Activated CD8-positive, alpha-beta memory T cell treated with anti-CD3 and anti-CD28 coated beads, Interleukin-2, amount 50 U/mL, for 4 hours (primary cell): ENCODE measurements at places on chromosomes 7 and 10.

DNA sequence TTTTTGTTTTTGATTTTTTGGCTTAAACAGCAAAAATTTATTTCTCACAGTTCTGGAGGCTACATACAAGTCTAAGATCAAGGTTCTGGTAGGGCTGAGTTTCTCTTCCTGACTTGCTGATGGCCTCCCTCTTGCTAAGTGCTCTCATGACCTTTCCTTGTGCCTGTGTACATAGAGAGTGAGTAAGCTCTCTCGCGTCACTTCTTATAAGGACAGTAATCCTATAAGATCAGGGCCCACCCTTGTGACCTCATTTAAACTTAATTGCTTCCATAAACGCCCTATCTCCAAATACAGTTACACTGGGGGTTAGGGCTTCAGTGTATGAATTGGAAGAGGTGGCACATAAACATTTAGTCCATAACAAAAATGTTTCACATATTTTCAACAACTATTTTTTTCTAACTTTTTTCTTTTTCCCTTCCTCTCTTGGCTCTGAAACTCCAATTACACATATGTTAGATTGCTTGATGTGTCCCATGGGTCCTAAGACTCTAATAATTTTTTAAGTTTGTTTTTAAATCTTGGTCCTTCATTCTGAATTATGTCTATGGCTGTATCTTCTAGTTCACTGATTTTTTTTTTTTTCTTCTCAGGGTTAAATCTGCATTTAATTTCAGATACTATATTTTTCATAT, 149.8 kb downstream of the HBP1 start:
- no peak for DNase-seq

GRCh38 chr7:158975526-158976467, 119.4 kb downstream of the DYNC2I1 start:
- no peak for DNase-seq

DNA sequence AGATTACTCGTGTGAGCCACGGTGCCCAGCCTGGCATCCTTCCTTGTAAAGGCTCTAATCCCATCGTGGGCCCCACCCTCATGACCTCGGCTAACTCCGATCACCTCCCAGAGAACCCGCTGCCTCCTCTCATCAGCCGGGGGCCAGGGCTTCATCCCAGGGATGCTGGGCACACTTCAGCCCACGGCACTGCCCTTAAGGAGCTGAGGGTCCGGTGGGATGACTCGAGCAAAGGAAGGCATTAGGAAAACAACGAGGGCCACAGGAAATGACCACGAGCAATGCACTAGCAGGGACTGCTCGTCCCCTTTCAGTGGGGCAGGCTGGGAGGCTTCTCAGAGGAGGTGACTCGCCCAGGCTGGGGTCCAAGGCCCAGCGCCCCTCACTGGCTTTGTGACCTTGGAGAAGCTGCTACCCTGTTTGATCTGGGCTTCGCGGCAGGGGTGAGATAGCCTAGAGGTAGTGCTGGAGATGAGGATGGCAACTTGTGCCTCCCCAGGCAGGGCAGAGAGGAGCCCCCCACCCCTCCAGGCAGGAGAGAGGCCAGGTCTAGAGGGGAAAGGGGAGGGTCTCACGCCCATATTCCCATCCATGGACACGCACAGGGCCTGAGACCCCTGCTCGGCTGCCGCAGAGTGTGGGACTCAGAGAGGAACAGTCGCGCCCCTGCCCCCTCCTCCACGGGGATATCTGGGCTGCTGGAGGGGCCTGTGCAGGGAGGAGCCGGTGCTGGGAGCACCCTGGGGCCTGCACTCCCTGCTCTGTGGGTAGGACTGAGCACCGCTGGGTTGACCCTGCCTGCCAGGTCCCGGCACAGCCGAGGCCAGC, 26.8 kb downstream of the ELFN1 start:
- no peak for DNase-seq

GRCh38 chr10:117539361-117539773, 3.2 kb upstream of the EMX2 start:
- no peak for DNase-seq

DNA sequence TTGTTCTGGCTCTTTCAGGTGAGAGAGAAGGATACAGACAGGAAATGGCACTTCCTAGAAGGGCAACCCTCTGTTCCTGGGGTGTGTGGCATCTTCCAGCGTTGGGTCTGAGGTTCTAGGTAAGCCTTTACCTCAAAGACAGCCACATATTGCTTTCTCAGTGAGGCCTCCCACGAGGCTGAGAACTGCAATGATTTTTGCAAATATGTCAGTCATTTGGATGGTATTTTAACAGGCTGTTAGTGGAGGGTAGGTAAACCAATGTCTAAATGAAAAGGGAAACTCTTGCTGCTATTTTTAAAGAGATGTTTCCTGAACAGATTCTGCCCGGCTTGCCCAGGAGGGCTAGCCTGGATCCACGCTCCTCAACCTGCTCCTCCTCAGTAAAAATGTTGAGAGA, 240.3 kb upstream of the KLF6 start:
- no peak for DNase-seq
